ENCODE measurements at places on chromosomes 11 and 22.

DNA sequence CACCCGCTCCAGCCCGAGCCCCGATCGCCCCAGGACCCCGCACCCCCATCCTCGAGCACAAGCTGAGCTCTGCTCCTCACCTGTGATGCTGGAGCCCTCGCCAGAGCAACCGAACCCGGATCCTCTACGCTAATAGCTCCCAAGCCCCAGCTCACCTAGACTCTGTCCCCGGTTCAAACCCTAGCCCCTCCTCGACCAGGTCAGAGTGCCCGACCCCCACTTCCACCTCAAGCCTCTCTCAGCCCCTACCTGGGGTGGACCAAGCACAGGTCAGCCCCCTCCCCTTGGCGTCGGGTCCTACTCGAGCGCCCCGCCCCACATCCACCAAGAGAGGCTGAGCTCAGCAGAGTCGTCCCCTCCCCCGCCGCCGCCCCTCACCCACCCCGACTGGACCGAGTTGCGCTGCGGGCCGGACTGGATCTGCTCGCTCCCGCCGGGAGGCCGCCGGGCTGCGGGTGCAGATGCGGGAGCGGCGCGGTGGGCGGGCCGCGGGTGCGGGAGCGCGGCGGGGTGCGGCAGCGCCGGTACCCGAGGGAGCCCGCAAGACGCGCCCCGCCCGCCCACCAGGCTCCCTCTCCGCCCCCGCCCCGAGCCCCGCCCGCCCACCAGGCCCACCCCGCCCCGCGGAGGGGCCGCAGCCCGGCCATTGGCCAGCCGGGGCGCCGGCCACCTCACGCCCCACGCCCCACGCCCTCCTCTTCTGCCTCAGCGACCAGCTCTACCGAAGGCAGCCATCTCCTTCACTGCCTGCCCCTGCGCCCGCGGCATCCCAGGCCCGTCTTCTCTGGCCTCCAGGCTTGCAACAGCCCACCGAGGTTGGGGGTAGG lies 577 bp upstream of the DKK3 start:
- peak overlapping the region; percentile 89 for H3K27ac ChIP-seq
- peaks cover 33% of the 10 kb centered on the region for H3K4me1 ChIP-seq
- H3K36me3 ChIP-seq: no peaks in the 10 kb centered on the region
- no peaks in the 10 kb centered on the region for H3K27me3 ChIP-seq
- DNase-seq: no peak
- H3K4me3 ChIP-seq: peak overlapping the region; percentile 48

DNA sequence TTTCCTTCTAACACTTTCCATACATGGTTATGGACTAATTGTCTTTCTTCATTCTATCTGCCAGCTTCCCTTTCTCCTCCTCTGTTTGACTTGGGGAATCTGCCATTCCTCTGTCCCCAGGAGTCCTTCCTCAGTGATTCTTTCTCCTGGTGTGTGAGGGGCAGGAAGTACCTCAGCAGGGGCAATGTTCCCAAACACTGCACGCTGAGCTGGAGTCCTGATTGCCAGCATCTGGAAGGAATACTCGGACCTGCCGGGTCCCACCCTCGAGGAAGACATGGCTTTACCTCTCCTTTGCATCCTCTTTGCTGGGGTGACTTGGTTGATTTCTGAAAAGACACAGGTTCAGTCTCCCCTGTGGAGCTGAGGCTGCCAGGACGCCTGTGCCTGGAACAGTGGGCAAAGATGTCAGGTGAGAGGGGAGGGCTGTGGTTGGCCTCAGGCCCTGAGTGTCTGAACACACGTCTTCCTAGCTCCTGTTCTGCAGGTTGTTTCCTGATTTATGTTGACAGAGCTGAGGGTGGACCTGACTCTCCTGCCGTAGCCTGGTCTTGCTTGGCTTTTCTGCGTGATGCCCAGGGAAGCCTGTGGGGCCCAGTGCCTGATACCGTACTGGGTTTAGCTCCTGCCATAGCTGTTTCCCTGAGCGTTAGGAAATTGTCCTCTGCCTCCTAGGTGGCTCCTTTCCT lies 4.3 kb downstream of the COX8A start:
- H3K4me1 ChIP-seq: peaks cover 16% of the 10 kb centered on the region
- no peak overlapping the region for H3K4me3 ChIP-seq
- H3K36me3 ChIP-seq: peaks cover 21% of the 10 kb centered on the region

GRCh38 chr11:34997952-34998528 lies 81.6 kb downstream of the PDHX start:
- no peak overlapping the region for H3K4me3 ChIP-seq
- no peak overlapping the region for H3K27ac ChIP-seq
- no peaks in the 10 kb centered on the region for H3K36me3 ChIP-seq
- H3K27me3 ChIP-seq: no peaks in the 10 kb centered on the region
- DNase-seq: no peak

DNA sequence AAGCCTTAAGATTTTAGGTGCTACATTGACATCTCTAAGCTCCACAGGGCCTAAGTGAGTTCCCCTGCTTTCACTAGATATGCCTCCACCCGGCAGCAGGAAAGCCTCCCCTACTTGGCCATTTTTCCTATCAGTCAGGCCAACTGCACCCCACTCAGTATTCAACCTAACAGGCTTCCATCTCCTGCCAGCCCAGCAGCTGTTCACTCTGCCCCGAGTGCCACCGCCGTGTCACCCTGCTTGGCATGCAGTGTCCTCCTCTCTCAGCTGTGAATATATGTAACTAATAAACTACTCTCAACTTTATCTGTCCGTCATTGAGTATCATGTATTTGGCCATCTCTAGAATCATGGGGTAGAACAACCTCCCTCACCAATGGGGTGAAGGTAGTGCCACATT lies 9.0 kb upstream of the OR6M1 start:
- H3K4me3 ChIP-seq: no peak overlapping the region
- H3K27me3 ChIP-seq: no peaks in the 10 kb centered on the region
- H3K36me3 ChIP-seq: no peaks in the 10 kb centered on the region
- no peak for DNase-seq
- no peaks in the 10 kb centered on the region for H3K4me1 ChIP-seq

Data from tibial nerve (tissue), 4 donors.